Activated CD4-positive, CD25-positive, alpha-beta regulatory T cell (primary cell): ENCODE measurements at places on chromosomes 4 and X.

- DNase-seq, result no peak
Observed at GRCh38 chrX:139091878-139092277, 380.4 kb upstream of the FGF13 start.

DNA sequence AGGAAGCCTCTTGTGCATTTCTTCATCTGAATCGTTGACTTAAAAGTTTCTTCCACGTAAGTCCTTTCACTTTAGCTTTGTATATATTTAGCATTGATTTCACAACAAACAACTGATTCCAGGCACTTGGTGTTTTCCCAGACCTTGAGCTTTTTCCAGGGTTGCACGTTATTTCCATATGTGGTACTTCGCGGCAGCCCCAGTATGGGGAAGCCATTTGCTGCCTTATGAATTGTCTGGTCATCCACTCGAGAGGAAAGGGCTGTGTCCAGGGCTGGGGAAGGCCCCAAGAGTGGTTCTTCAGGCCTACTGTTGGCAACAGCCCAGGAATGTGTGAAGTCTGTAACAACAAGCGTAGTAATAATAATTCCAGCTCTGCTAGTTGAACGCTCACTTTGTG is 2.8 kb upstream of the TLR8 start:
- no peak for DNase-seq

GRCh38 chrX:68429216-68429615 is 4.1 kb downstream of the OPHN1 start:
- no peak for DNase-seq

GRCh38 chr4:80069837-80070731 is 2.9 kb downstream of the ANTXR2 start:
- DNase-seq, result no peak

DNA sequence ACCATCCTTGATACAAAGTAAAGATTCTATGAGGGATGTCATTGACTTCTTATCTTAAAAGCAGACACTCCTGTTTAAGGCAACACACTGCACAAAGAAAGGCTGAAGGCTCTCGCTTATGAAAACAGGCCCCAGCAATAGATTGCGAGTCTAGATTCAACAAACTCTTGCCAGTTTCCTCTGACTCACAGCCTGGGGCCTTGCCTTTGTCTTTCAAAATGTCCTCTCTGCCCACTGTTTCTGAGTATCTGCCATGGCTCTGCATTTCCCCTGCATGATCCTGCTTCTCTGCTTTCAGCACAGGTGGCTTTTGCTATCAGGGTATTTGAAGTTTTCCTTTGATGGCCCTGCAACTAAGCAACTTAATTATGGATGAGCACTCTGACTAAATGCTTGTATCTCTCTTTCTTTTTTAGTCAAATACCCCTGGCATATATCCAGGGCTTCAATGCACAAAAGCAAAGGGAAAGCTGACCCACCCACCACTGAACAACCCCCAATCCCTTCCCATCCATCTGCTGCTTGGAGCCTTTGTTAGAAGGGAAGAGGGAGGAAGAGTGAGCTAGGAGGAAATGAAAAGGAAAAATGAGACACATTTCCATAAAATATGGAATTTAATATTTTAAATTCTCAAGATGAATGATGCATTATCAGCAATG is 32.2 kb downstream of the NDP start:
- DNase-seq, result no peak

- no peak for DNase-seq
Observed at GRCh38 chr4:5084911-5085475, 33.7 kb downstream of the STK32B start.

DNA sequence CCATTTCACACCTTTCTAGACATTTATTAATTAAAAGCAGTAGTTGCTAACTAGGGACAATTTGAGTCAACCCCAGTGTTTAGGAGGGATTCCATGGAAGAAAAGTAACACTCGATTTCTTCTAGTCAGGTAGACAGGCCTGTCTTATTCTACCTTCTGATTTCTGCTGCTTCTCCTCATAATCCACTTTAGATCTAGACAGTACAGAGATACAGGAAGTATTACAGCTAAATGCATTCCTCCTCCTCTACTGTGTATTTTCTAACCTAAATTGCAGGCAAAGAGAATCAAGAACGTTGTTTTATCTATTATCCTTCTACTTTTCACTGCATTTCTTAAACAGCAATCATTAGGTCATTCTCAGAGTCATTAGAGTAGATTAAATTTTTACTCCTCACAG is 52.6 kb downstream of the LPAR4 start:
- DNase-seq, result no peak

DNA sequence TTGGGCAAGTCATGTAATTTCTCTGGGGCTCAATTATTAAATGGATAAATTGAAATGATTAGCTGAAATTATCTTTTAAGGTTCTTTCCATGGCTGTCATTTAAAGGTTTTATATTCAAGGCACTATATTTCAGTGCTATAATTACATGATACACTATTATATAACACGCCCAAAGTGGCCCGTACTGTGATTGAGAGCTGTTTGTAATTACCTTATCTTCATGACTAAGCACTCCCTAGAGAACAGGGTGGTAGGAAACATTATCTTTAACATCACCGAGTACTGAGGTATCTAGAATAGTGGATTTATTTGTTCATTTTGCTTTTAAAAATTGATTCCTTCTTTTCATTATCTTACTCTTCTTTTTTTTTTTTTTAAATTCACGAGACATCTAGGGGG is 79.0 kb downstream of the DIAPH2 start:
- no peak for DNase-seq

- no peak for DNase-seq
Observed at GRCh38 chr4:189001971-189002450, 862.8 kb downstream of the TRIML1 start.

GRCh38 chr4:120293341-120293740 is 226.7 kb upstream of the MAD2L1 start:
- no peak for DNase-seq

- no peak for DNase-seq
Observed at GRCh38 chr4:94274912-94275311, 67.2 kb downstream of the SMARCAD1 start.

GRCh38 chr4:24798036-24798610 is 2.8 kb downstream of the SOD3 start:
- DNase-seq, result no peak

- DNase-seq, result no peak
Observed at GRCh38 chrX:73217621-73218020, 3.0 kb upstream of the NAP1L2 start.

DNA sequence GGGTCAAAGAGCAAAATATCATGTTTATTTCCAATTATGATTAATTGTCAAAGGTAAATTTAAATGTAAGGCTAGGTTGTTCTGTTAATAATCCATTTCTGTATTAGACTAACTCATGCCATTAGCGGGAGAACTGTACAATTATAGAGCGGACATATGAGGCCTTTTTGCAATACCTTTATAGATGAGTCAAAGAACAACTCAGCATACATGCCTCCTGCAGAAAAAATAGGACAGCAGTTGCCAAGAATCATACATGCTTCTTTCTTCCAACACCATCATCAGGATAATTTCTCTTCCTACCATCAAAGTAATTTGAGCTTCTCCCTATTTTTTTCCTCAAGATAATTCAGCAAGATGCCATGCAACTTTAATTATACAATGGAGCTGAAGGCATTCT is 917.8 kb downstream of the ADGRL3 start:
- no peak for DNase-seq

DNA sequence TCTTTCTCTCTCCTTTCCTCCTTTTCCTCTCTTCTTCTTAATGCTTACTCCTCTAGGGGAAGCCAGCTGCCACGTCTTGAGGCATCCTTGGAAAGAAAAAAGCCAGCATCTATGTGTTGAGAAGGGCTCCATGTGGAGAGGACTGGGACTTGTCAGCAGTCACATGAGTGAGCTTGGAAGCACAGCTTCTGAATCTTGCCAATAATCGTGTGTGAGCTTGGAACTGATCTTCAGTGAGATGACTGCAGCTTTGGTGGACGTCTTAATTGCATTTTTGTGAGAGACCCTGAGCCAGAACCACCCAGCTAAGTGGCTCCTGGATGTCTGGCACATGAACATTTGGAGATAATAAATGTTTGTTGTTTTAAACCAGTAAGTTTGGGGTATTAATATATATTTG is 371.7 kb downstream of the SLITRK2 start:
- DNase-seq, result no peak

GRCh38 chrX:115632455-115632854 is 71.5 kb downstream of the PLS3 start:
- no peak for DNase-seq

GRCh38 chr4:40986375-40986774 is 228.0 kb downstream of the APBB2 start:
- no peak for DNase-seq

- DNase-seq, result no peak
Observed at GRCh38 chrX:45142185-45142584, 58.5 kb downstream of the DIPK2B start.

GRCh38 chrX:24026432-24026831 is 554 bp downstream of the KLHL15 start:
- DNase-seq, result no peak

DNA sequence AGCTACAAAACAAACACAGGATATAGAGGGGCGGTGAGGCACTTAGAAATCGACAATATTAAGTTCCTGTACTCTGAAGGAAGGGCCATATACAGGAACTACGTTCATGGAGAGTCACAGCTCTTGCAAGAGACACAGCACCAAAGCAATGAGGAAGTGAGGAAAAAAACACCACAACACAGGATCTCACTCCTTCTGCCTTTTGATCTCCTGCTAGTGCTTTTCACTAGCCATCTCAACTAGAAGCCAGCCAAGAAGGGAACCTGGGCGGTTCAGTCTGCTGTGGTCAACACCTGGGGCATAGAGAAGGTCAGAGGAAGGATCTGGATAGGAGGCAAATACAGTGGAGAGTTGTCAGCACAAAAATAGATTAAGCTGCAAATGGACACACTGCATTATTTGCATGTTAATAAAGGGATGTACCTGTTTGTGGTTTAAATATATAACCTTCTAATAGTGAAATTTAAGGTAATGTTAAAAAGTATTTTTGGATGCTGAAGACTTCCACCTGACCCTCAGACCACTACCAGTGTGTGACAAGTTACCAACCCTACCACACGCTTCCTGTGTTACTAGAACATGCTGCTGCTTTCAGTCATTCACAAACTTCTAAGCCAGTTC is 104.6 kb downstream of the DTHD1 start:
- DNase-seq, result no peak

- DNase-seq, result no peak
Observed at GRCh38 chrX:88604433-88605221, 142.4 kb upstream of the CPXCR1 start.

DNA sequence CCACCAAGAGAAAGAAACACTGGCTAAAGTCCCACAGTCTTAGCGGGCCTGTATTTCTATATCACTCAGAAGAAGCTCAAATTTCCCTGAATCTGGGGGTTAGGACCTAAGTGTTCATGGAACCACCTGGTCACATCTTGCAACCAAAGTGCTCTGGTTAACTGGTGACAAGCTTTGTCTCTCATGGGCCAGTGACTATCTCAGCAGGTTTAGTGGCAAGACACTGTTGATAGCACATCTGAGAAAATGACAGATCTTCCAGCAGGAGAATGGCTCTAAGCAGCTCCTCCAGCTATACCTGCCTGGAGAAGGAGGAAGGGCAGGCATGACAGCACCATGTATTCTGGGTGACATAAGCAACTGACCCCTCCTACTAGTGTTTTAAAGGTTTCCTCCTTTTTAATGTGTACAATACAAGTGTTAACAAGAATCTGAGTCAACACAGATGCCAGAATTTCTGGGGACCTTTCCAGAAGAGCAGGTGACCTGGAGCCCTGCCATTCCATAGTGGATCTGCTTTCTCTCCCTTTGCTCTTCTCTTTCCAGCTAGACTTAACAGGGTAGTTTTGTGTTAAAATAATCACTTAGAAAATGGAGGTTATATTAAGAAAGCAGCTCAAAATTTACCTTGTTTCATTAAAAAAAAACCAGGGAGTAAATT is 17.3 kb upstream of the QRFPR start:
- DNase-seq, result no peak

DNA sequence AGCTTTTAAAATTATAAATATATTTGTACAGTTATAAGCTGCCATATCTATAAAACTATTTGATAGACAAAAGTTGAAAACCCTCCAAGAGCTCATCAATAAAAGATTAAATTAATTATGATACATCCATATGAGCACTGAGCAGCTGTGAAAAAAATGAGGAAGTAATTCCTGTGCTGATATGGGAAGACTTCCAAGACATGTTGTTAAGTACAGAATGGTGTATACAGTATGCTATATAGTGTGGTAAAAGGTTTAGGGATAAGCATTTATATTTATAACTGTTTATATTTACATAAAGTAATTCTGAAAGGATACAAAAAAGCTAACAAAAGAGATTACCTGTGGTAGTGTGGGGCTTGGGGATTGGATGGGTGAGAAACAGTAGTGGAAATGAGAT is 92.8 kb upstream of the BMP2K start:
- DNase-seq, result no peak

- DNase-seq, result no peak
Observed at GRCh38 chrX:47235691-47236103, 2.9 kb downstream of the USP11 start.

DNA sequence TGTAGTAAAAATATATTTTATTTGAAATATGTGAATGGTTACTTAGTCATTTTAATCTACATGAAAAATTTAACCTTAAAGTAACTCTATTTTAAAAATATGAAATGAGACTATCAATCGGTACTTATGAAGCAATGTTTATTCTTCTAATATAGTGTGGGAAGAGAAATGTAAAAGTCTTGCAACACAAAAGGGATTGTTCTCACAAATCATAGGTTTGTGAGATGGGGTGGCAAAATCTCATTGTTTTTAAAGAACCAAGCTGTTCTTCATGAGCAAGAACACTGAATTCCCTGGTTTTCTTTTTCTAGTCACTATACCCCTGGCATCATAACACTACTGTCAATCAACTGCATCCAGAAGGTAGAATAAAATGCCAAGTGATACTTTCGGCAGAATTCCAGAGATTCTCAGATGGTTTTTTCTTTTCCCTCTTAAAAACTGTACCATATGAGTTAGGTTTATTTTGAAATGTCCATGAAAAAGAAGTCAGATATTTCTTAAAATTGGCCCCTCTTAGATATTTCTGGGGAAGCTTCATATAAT is 52.2 kb downstream of the SNCA start:
- no peak for DNase-seq

DNA sequence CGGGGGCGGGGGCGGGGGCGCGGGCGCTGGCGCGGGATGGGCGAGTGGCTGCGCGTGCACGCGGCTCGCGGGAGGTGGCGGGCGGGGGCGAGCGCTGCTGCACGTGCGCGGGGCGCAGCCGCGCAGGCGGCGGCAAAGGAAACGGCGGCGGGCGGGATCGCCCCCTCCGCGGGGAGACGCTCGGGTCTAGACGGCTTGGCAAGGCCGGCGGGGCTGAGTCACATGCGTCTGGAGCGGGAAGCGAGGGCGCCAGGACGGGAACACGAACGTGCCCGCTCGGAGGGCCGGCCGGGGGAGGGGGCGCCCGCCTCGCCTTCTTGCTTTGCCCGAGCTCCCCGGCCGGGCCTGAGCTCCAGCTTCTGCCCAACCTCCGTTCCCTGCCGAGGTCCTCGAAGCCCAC is 4.3 kb upstream of the HAUS7 start:
- DNase-seq, result peak; percentile 22
